ENCODE measurements at places on chromosomes 11 and 22.
A peak's percentile ranks its signal among the peaks of the same experiment; 100 is the strongest.

DNA sequence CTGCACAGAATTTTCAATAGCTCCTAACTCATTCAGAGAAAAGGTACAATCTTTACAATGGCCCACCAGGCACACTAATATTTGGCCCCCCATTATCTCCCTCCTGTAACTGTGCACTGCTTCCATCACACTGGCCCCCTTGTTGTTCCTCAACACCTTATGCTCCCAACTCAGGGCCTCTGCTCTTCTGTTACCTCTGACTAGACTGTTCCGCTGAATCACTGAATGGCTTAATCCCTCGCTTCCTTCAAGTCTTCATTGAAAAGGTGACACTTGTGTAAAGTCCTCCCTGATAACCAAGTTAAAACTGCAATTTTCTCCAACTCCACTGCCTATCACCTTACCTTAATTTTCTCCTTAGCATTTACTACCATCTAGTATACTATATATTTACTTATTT is 21.8 kb downstream of the PIK3C2A start:
- DNase-seq = no peak

GRCh38 chr22:24391836-24392217 is 35.6 kb upstream of the ADORA2A start:
- DNase-seq = no peak

DNA sequence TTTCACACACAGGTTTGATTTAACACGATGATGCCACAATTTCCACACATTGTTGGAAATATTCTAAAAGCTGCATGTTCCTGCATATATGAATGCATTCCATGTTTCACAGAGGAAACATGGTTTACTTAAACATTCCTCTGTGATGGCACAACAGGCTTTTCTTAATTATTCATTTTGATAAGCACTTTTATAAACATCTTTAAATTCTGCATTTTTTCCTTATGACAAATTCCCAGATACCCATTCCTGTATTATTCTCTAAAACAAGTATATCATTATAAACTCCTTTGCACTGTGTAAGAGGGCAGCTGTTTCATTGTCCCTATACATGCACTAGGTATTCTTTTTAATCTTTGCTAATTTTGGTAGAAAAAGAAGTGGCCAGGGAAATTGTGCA is 532.3 kb downstream of the SOX6 start:
- no peak for DNase-seq

- no peak for DNase-seq
These were observed 489.5 kb downstream of the DLG2 start for GRCh38 chr11:85137597-85137996.

- DNase-seq = no peak
These were observed 76.4 kb downstream of the C2CD3 start for GRCh38 chr11:74094393-74094792.

DNA sequence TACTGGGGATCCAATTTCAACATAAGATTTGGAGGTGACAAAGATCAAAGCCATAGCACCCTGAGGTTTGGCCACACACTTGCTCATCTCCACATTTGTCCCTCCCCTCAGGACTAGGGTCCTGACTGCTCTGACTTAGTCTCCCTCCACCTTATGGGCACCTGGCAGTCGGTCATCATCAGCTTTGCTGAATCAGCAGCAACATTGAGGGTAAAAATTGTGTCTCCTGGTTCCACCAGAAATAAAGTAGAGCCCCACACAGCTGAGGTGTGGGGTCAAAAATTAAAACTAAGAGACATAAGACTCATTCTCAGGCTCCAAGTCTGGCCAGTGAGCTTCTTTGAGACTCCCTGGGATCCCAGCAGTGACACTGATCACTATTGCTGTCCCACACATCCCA is 56.2 kb downstream of the GGTLC2 start:
- no peak for DNase-seq

- DNase-seq = peak; percentile 23
These were observed 19.7 kb downstream of the NNMT start for GRCh38 chr11:114315749-114316368.

DNA sequence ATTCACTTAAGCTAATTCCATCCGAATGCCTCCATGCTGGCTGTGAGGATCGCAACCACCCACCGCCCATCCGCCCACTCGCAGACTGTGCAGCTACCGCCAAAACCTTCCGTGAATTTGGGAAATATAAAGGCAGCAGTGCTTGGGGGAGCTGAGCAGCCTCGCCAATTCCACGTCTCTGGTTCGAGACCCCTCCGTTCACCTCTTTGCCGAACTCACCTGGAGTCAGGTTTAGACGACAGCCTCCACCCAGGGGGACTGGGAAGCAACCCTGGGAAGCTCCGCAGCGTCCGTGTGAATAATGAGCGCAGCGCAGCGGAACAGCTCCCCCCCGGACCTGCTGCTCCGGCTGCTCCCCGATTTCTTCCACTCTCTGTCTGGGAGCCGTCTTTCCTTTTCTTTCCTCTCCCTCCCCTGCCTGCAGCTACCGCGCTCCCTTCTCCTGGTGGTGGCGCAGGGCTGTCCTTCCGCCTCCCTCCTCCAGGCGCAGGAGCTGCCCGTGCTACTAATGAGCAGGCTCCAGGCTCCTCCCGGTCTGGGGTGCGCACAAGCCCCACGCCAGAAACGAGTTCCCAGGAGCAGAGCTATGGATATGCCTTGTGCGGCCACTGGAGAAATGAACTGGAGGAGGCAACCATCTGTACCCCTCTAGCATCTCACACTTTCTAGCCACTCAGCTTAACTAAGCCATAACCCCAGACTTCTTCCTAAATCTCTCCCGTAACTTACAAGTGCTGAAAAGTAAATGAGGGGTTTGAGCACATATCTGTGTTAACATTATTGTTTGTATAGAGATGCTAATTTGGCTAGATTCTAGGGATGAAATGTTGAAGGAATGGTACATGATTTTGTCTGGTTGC is 107.3 kb downstream of the XKR3 start:
- no peak for DNase-seq

GRCh38 chr22:20610243-20610686 is 102.9 kb downstream of the MED15 start:
- no peak for DNase-seq

DNA sequence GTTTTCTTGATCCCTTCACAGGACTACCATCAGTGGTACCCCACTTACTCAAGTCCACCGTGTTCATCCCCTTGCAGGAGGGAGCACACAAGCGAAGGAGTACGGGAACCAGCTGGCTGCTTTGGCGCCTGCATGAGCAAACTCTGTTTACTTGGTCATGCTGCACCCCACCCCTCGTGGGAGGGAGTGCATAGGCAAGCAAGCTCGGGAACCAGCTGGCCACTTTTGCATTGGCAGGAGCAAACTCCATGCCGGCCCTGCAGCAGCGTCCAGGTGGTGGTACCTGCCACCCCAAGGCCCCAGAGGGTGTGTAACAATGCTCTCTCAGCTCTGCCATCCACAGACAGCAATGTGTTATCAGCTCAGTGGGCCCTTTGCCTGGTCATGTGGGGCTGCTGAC is 737.8 kb downstream of the FAM181B start:
- no peak for DNase-seq

DNA sequence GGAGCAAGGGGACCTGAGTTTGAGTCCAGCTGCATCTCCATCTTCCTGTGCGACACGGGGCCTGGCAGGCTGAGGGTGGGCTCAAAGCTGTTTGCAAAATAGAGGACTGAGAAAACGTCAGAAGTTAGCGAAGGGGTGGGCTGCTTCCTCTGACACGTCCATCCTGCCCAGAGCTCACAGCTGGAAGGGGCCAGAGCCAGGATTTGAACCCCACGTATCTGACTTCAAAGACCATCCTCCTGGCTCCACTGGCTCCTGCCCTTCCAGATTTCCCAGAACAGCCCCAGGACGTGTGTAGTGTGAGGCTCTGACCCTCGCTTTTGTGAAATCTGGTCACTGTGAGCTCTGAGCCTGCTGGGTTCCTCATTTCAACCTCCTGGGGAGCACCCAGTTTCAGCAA is 56.3 kb downstream of the CD82 start:
- DNase-seq = no peak

GRCh38 chr11:68214173-68215086 is 1.3 kb upstream of the KMT5B start:
- no peak for DNase-seq

GRCh38 chr22:25953276-25953675 is 211.3 kb downstream of the MYO18B start:
- no peak for DNase-seq

- no peak for DNase-seq
These were observed 69.2 kb downstream of the AMOTL1 start for GRCh38 chr11:94837317-94837716.

- no peak for DNase-seq
These were observed 24.2 kb upstream of the OSBPL5 start for GRCh38 chr11:3189196-3189843.

GRCh38 chr11:33804471-33804870 is 30.2 kb upstream of the FBXO3 start:
- DNase-seq = no peak

DNA sequence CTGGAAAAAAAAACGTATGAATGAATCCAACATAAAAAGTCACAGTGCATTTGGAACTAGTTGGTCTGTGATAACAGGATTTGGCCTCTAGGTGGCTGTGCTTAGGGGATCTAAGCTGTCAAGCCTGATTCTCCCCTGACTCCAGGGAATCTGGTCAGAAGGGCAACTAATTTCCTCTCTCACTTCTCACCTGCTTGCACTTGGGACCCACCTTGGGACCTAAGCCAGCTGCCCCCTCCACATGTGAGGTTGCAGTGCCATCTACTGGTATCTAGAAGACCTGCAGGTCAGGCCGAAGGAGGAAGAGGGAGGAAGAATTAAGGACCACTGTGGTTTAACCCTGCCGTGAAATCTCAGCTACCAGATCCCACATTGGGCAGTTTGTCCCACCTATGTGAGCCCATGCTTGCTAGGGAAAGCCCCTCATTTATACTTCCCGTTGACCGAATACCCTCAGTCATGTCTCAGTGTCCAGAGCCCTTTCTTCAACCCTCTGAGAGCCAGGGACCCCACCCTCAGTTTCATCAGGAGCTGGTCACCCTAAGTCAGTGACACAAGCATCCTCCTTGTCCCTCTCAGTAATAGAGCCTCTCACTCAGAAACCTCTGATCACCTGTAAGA is 33.2 kb upstream of the CAVIN3 start:
- peak; percentile 63 for DNase-seq

DNA sequence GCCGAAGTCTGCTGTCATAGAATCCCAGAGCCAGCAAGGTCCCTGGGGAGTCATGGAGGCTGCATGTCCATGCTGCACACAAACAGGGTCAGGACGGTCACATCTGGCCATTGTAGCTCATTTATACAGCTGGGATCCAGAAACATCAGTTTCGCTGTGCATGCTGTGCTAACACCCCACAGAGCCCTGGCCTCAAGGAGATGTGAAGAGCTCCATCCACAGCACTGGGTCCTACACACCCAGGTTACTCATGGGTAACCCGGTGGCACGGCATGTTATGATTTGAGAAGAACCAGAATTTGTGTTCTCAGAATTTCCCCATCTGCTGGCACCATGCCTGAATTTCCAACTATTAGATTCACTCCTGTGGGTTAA is 146.3 kb upstream of the ARHGAP20 start:
- no peak for DNase-seq

DNA sequence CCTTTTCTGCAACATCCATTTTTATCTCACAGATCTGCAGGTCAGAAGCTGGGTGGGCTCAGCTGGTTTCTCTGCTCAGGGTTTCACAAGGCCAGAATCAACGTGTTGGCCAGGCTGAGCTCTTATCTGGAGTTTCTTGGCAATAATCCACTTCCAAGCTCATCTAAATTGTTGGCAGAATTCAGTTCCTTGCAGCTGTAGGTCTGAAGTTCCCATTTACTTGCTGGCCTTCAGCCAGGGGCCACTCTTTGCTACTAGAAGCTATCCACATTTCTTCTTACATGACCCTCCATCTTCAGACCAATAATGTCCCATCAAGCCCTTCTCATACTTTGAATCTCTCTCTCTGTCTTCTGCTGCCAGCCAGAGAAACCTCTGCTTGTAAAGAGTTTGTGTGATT is 103.5 kb downstream of the WNT11 start:
- no peak for DNase-seq

DNA sequence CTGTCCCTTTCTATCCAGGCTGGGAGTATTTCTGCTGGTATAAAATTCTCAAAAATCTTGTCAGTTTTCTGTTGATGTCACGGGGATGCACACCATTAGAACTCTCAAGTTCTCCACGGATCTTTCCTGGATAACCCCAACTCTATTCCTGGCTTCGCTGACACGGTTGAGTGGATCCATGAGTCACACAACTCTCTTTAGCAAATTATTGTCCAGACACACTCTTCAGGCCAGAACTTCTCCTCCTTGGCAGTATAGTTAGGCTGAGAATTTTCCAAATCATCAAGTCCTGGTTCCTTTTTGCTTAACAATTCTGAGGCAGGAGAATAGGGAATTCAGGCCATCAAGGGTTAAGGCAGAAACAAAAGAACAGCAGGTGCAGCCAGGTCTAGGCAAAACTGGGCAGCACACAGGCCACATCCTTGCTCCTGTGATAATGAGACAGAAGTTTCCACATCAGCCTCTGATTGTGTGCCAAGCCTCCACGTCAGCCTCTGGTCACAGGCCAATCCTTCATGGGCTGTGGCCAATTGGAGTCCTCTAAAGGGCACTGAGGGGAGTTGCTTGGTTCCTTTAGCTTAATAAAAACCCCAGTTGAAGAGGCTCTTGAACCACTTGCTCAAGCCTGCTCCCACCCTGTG is 5.7 kb upstream of the ACAT1 start:
- no peak for DNase-seq

GRCh38 chr11:79047321-79047720 is 393.5 kb downstream of the TENM4 start:
- no peak for DNase-seq

- no peak for DNase-seq
These were observed 2.0 kb downstream of the SCARF2 start for GRCh38 chr22:20435436-20436306.

- no peak for DNase-seq
These were observed 471.5 kb downstream of the LRRC4C start for GRCh38 chr11:40987776-40988435.

DNA sequence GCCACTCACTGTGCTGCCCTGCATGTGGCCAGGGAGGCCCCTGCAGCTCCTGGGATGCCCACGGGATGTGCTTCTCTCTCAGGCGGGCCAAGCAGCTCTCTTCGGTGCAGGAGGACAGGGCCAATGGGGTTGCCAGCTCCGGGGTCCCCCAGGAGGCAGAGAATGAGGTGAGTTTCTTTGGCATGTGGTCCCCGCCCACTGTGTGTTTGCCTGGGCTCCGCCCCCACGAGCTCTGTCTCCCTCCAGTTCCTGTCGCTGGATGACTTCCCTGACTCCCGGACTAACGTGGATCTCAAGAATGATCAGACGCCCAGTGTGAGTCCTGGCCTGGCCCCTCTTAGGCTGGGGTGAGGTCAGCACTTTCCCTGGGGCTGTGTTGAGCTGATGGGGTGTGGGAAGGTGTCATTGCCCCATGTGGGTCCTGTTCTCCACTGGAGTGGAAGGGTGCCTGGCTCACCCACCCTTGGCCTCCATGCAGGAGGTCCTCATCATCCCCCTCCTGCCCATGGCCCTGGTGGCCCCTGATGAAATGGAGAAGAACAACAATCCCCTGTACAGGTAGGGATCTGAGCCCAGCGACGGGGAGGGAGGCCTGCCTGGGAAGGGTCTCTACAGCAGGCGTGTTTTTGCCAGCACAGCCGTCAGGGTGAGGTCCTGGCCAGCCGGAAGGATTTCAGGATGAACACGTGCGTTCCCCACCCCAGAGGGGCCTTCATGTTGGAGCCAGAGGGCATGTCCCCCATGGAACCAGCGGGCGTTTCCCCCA is 7.7 kb downstream of the SCO2 start:
- no peak for DNase-seq
